KBM-7 (cell line): ENCODE measurements at places on chromosomes 13 and 19.

- DNase-seq: no peak
Observed at GRCh38 chr13:101712026-101712348, 259.5 kb downstream of the ITGBL1 start.

DNA sequence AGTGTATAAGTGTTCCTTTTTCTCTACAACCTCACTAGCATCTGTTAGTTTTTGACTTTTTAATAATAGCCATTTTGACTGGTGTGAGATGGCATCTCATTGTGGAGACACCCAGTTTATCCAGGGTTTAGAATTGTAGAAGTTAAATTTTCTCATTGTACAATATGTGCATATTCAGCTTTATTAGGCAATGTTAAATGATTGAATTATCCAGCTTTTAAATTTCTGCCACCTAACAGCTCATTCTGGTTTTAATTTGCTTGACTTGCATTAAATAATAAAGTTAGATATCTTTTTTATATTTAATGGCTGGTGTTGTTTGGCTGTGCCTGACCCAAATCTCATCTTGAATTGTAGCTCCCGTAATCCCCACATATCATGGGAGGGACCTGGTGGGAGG is 46.7 kb upstream of the ZNF30 start:
- DNase-seq: no peak

- DNase-seq: no peak
Observed at GRCh38 chr13:25819856-25820530, 231.8 kb downstream of the SHISA2 start.

DNA sequence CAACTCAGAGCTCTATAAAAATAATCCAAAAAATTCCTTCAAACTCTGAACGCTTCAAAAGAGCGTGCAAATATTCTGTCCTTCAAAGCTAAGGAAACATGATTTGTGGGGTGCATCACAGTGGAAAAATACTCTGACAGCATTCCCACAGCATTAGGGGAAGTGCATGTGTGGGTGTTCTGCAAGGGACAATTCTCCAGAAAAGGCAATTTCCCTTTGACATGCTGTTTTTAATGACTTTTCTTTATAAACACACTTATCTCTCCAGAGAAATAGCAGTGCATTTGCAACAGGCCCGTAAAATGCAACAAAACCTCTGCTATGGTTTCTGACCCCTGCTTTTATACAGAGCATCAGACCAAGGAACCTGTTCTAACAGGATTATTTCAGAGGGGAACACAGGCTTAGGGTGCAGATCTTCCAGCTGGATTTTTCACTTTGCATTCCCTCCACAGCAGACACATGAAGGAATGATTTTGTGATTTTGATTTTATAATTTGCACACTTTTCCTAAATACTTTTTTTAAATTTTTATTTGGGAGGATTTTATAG is 42.6 kb downstream of the KL start:
- no peak for DNase-seq

- DNase-seq: no peak
Observed at GRCh38 chr13:43684963-43685725, 101.6 kb downstream of the ENOX1 start.

- no peak for DNase-seq
Observed at GRCh38 chr13:81987677-81988357, 1646.9 kb upstream of the SPRY2 start.

DNA sequence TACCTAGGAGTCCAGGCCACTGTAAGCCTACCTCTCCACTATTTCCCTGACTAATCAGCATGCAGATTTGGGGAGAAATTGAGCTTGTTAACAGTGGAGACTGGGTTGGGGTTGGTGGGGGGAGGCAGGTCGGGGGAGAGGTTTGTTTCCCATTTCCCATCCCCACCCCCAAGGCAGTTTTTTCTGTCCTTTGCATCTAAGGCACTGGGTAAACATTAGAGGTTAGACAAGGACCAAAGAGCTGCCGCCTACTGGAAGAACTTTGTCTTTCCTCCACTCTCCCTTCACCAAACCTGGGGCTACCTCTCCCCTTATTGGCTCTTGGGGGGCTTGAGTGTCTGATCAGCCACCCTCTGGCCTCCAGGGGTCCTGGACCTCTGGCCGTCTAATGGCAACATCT is 953 bp downstream of the KCNN4 start:
- peak; percentile 76 for DNase-seq
